Spleen (tissue), 13 donors: ENCODE measurements at places on chromosomes 12 and 14. TPM values are rescaled to one million over a fixed set of nuclear protein-coding genes. Genes with fewer than 3 reads are reported as not detected.

SLC4A8 gene
- 5.2 TPM for total RNA-seq

NKX2-8 gene
- not detected for total RNA-seq

HVCN1 gene
- 71.3 TPM for total RNA-seq

MYF5 gene
- total RNA-seq, result not detected

DCAF4 gene
- 14.1 TPM for total RNA-seq

MYBPC1 gene
- total RNA-seq, result not detected

IRF9 gene
- total RNA-seq, result 145 TPM

KIF5A gene
- total RNA-seq, result 0.27 TPM

FSCB gene
- 0.21 TPM for total RNA-seq

CLEC4D gene
- total RNA-seq, result 24.9 TPM

AGAP2 gene
- total RNA-seq, result 21.4 TPM

CCDC197 gene
- not detected for total RNA-seq

CHGA gene
- total RNA-seq, result not detected

CLEC12A gene
- 15.2 TPM for total RNA-seq

DTD2 gene
- 15.1 TPM for total RNA-seq

KRT77 gene
- total RNA-seq, result not detected

TBPL2 gene
- total RNA-seq, result not detected

TBC1D30 gene
- total RNA-seq, result 8.4 TPM

GDF3 gene
- total RNA-seq, result 0.57 TPM

TSPAN11 gene
- total RNA-seq, result 4.1 TPM

LARP4 gene
- total RNA-seq, result 53.3 TPM

CFAP54 gene
- 1.1 TPM for total RNA-seq

RXYLT1 gene
- total RNA-seq, result 17.5 TPM

FGD6 gene
- total RNA-seq, result 12.6 TPM

TAS2R7 gene
- total RNA-seq, result not detected

CLEC2A gene
- not detected for total RNA-seq

PLEKHD1 gene
- 0.07 TPM for total RNA-seq

TSHR gene
- 0.91 TPM for total RNA-seq

SOAT2 gene
- 0.56 TPM for total RNA-seq

YARS2 gene
- total RNA-seq, result 13.2 TPM

WASHC4 gene
- total RNA-seq, result 107 TPM

TMEM132D gene
- not detected for total RNA-seq

CFAP251 gene
- total RNA-seq, result 6.1 TPM

BHLHE41 gene
- 7.2 TPM for total RNA-seq

NOXRED1 gene
- total RNA-seq, result 1.0 TPM

CFL2 gene
- 22.2 TPM for total RNA-seq

SIX4 gene
- 0.39 TPM for total RNA-seq

TNS2 gene
- 184 TPM for total RNA-seq

DYNC1H1 gene
- 326 TPM for total RNA-seq

PMCH gene
- not detected for total RNA-seq

PRPH gene
- total RNA-seq, result 0.26 TPM

GLIPR1L1 gene
- total RNA-seq, result not detected
